ENCODE measurements at places on chromosomes 3 and 15.

- no peak for DNase-seq
Observed at GRCh38 chr15:79308874-79309273, 2.0 kb upstream of the TMED3 start.

DNA sequence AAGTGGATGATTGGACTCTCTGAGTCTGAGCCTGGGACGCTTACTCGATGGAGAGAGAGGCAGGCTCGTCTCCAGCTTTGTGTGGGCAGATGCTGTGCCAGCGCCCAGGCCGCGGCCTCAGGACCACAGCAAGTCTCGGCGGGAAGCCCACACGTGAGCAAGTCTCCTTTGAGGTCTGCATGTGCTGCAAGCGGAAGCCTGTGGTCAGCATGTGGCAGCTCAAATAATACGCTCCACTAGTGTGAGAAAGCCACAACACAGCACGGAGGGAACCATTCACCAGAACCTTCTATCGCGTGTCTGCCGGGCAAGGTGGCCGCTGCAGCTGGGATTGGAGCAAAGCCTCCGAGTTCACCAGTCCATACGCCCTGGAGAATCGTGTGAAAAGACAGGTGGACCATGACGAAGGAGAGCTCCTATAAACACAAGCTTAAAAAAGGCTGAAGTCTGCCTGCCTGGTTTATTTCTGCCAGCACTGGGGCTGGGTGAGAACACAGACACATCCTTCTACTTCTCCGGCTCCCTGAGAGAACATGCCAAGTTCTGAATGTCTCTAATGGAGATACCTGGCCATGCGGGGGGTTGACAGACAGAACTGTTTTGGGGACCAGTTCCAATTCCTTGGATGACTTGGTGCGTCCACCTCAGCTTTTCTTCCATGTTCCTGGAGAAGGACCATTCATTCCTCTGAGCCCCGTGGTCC is 82.0 kb upstream of the LRIG1 start:
- peak; percentile 7 for DNase-seq

DNA sequence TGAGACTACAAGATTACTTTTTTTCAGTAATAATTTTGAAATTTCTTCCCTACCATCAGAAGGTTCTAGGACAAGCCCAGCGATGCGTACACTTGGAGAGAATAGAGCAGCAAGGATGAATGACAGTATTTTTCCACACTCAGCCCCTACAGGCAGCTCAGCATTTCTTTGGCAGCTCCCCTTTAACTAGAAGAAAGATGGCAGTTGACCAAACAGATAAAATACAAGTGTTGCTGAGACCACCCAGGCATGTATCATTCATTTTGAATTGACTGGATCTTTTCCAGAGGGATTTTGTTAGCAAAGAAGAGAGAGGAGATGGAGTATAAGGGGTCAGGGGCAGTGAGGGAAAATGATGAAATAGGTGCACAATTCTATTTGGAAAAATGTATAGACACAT is 761.3 kb downstream of the AGBL1 start:
- DNase-seq, result no peak

DNA sequence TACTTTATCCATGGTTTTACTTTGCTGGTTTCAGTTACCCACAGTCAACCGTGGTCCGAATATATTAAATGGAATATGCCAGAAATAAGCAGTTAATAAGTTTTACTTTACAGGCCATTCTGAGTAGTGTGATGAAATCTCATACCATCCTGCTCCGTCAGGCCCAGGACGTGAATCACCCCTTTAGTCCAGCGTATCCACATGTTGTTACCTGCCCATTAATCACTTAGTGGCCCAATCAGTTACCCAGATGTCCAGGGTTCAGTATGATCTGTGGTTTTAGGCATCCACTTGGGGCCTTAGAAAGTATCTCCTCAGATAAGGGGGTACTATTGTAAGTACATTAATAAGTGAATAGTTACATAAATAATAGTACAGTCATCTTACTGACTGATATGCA is 88.0 kb downstream of the TTBK2 start:
- no peak for DNase-seq

DNA sequence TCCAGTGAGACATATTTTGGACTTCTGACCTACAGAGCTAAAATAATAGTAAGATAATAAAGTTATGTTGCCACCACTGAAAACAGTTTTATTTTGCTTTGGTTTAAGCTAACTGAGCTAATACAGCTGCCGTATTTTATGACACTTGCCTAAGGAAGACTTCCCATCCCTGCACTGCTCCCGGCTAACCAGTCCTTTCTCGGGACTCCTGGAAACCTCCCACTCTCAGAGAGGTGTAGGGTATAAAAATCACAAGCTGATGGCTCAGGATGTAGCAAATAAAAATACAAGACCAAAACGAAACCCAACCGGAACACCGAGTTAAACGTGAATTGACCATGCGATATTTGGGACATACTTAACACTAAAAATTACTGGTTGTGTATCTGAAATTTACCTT is 448 bp upstream of the KBTBD12 start:
- no peak for DNase-seq

Data from RPMI8226 (cell line).